ENCODE measurements at places on chromosomes 3 and 15.

DNA sequence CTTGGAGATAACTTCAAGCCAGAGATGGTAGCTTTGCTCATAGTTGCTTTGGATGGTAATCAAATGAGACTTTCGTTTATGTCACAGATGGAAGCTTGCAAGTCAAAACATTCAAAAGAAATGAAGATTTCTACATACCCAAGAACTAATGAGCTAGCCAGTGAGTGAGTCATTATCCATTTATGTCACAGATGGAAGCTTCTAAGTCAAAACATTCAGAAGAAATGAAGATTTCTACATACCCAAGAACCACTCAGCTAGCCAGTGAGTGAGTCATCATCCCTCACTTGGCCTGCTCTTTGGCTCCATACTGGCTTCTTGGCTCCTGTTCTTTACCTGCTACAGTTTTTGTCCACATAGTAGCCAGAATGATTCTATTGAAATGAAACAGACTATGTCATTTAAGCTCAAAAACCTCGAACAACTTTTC, 559.8 kb upstream of the CBLB start:
- DNase-seq = no peak

DNA sequence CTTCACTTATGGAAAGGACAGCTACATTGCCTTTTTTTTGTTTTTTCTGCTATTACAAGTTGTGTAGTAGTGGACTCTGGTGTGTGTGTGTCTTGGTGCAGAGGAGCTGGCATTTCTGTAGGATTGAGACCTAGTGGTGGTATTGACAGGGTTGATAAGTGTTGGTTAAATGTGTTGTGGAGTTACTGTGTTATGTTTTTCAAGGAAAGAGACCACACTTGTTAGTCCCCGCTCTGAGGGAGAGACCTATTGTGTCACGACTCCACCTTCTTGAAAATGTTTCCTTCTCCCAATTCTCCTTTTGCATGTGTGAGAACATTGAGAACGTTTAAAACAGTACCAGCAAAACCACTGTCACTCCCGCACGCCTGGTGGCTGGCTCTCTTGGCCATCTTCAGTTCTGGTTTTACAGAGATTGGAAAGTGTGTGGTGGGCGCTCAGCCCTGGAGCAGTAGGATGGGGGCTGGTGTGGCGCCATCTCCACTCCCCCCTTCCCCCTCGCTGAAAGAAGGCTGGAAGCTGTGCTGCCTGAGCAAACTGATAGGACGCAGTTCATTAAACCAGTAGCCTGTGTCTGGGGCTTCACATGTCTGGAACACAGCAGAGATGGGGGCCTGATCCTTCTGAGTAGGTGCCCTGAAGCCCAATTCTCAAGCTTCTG, 5.5 kb downstream of the KLF13 start:
- no peak for DNase-seq

DNA sequence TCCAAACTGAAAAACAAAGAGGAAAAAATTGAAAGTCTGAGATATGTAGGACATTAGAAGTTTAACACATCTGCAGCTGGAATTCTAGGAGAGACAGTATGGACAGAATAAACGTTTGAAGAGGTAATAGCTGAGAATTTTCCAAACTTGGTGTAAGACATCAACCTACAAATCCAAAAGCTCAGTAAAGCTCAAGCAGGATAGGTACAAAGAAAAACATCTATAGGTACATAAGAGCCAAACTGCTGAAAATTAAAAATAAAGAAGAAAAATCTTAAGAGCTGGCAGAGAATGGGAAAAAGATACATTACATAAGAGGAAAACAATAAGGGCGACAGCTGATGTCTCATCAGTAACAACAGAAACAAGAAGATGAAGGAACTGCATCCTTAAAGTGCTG, 22.8 kb upstream of the C3orf22 start:
- DNase-seq = no peak

DNA sequence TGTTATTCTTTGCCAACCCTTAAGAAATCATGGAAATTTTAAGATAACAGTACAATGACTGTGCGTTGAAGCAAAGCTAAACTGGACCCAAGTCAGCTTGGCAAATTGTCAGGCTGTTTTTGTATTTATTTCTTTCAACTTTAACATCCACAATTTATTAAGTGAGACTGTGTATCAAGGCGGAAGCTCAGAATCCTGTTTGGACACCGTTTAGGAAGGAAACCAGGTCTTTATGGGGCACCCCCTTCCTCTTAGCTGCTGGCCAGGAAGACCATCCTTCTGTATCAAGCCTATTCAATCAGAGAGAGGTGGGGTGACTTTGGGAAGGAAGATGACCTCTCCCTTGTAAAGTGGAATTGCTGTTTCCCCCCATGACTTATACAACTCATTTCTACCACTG, 166.0 kb downstream of the MCTP2 start:
- DNase-seq = no peak

Data from T-helper 9 cell (primary cell).